ELR (cell line): ENCODE measurements at places on chromosomes 1 and 21.

DNA sequence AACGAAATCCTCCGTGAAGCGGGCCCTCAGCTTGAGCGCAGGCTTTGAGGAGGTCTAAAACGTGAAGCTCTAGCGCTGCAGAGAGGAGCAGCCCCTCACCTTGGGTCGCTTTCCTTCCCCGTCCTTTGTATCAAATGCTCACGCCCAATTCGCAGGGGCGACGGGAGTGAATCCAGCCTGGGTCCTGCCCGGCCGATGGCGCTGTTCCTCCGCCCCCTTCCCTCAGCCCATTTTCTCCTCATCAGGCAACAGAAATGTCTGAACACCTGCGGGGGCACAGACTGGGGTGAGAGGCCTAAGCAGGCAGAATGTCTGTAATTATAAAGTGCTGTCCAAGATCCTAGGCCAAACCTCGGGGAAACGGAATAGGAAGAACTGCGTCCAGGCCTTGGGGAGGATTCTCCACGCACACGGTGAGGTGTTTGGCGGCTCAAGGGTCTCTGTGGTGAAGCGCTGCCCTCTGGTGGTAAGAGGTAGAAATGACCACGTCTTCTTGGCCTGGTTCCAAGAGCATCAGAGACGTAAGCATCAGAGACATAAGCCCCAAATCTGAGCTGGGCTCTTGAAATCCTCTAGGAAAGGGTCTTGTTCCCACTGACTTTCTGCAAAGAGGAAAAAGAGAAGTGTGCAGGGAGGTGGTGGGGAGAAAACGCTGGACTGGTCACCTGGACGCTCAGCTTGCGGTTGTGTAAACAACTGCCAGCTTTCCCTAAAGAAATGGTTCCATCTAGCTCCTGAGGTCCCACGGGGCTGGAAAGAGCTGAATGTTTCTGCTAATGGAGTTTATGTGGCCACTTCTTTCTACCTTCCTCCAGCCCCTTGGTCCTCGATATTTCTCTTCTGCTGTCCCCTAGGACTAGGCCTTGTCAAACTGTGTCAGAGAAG lies 92.1 kb upstream of the CD53 start:
- DNase-seq, result peak; percentile 76

- DNase-seq, result no peak
Observed at GRCh38 chr1:184588701-184589100, 166.0 kb downstream of the EDEM3 start.

- DNase-seq, result no peak
Observed at GRCh38 chr1:89649783-89650182, 16.9 kb downstream of the LRRC8C start.

DNA sequence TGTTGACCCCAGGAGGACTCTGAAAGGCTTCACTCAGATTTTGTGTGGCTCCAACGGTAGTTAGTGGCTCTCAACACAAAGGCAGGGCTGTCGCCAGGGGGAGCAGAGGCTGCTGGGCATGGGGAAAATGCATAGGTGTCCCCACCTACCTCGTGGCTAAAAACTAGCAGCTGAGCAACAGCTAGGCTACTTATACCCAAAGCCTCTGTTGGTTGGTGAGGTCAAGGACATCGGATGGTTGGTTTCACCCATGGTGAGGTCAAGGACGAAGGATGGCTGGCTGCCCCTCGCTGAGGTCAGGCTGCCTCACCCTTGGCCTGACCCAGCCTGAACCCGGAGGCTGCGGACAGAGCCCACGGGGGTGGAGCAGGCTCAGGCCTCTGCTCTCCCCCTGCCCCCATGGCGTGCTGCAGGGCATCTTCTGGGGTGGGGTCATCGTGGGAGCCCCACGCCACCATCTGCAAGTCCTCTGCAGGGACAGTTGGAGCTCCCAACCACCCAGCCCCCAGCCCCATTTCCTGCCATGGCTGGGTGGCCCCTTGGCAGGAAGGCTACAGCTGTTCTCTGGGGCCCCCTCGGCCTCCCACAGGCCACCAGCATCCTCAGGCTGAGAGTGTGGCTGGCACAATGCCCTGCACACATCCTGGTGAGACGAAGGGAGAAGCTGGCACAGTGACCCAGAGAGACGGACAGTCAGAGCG lies 8.5 kb upstream of the GNB1 start:
- no peak for DNase-seq

- peak; percentile 51 for DNase-seq
Observed at GRCh38 chr1:178055779-178056471, 38.0 kb upstream of the RASAL2 start.

DNA sequence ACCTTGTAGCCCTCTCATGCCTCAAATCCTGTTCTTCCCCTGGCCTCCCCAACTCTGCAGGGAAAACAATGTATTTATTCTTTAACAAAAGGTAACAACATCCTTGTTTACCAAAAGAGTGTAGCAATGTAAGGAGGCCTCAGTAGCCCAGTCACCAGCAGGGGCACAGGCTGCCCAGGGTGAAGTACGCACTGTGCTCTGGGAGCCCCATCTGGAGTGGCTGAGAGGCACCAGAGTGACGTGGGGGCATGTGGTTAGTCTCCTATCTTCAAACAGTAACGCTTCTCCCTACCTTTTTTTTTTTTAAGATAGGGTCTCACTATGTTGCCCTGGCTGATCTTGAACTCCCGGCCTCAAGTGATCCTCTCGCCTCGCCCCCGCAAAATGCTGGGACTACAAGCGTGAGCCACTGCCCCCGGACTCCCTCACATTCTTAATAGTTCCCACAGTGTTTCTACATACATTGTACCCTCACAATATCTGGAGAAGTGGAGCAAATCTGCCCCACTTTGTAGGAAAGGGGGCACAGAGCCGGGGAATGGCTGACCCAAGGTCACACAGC lies 51.3 kb upstream of the ECE1 start:
- DNase-seq, result no peak

GRCh38 chr1:162697140-162697895 lies 65.1 kb downstream of the DDR2 start:
- no peak for DNase-seq

- peak; percentile 43 for DNase-seq
Observed at GRCh38 chr1:38608202-38608864, 251.2 kb downstream of the RRAGC start.

DNA sequence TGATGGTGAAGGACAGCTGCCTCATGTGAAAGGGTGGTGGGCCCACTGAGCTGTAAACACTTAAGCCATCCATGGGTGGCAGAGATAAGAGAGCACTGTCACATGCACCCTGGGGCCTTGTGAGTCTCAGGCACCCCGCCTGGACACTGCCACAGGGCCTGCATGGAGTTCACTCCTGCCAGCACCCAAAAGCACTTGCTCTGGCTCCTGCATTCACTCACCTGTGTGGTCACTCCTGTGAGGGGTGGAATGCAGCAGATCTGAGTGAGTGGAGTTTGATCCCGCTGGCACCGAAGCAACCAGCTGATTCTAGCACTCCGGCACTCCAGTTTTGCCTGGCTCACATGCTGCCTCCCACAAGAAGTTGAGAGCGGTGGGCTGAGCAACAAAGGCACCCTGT lies 1142.1 kb upstream of the PRMT6 start:
- DNase-seq, result no peak

DNA sequence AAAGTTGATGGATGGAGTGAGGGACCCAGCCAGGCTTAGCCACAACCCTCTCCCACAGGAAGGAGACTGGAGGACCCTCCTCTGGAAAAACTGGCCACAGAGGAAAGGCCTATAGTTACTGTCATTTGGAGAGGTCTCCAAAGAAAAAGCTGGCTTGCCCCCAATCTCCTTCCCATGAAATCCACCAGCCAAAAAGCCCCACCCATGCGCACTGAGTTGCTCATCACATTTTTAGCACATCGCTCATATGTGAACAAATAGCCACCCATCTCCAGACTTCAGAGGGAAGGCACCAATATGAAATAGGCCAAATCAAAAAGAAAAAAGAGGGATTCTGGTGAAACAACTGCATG lies 36.9 kb upstream of the QSOX1 start:
- peak; percentile 91 for DNase-seq

- DNase-seq, result no peak
Observed at GRCh38 chr1:177441281-177441680, 270.5 kb downstream of the BRINP2 start.

DNA sequence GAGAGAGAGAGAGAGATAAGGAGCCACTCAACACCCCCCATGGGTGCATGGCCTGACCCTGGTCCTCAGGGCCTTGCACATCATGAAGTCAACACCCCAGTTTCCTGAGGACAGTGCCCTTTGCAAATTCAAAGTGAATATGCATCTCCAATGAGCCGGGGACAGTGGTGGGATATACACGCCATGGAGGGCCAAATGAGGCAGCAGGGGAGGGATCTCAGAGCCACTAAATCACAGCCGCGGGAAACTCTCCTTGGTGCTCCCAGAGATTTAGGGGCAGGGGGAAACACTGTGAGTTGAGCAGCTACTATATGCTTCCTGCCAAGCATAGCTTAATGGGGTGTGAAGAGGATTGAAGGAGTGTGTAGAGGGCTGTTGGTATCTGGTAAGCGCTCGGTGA lies 35.5 kb downstream of the MATN1 start:
- DNase-seq, result no peak

GRCh38 chr1:183368213-183369108 lies 49.7 kb downstream of the NMNAT2 start:
- DNase-seq, result peak; percentile 19

DNA sequence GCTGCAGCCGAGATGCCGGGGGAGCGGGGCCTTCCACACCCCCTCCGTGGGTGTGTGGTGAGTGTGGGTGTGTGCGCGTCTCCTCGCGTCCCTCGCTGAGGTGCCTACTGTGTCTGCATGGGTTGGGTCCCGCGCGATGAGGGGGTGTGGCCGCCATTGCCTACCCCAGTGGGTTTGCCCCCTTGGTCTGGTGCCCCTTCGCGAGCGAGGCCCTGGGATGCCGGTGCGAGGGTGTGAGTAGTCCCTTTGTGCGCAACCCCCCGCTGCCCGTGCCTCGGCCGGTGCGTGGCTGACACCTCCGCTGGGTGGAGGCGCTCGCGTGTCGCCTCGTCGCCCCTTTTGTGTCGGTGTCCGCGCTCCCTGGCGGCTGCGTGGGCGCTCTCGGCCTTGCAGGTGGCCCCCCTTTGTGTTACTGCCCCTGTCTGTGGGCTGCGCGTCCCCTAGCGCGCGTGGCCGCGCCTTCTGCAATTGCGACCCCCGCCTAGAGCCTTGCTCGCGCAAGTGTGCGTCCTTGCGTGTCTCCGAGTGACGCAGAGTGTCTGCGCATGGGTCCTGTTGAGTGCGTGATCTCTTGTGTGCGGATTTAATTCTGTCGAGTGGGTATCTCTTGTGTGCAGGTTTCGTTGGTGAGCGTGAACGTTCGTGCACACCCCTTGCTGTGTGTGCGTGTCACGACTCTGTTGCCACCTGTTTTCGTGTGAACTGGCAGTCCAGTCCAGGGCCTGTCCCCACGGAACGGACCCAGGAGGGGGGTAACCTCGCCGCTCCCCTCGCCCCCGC lies 553 bp downstream of the TTC3 start:
- DNase-seq, result peak; percentile 51

- DNase-seq, result no peak
Observed at GRCh38 chr1:35546614-35547013, 10.6 kb downstream of the KIAA0319L start.

DNA sequence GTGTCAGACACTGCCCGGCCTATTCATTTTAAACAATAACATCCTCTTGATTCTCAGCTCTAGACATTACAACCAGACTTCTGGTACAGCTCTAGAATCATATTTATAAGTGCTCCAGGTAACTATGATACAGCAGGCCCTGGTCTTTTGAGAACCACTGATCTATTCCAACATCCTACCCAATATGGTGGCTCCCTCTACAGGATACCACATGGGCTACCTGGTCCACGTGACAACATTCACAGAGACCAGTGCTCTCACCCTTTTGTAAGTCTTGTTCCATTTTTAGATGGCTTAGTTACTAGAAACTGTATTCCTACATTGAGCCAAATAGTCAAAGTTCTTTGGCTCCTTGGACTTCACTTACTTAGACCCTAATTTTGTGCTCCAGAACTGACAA lies 102.9 kb downstream of the PTPN14 start:
- no peak for DNase-seq

DNA sequence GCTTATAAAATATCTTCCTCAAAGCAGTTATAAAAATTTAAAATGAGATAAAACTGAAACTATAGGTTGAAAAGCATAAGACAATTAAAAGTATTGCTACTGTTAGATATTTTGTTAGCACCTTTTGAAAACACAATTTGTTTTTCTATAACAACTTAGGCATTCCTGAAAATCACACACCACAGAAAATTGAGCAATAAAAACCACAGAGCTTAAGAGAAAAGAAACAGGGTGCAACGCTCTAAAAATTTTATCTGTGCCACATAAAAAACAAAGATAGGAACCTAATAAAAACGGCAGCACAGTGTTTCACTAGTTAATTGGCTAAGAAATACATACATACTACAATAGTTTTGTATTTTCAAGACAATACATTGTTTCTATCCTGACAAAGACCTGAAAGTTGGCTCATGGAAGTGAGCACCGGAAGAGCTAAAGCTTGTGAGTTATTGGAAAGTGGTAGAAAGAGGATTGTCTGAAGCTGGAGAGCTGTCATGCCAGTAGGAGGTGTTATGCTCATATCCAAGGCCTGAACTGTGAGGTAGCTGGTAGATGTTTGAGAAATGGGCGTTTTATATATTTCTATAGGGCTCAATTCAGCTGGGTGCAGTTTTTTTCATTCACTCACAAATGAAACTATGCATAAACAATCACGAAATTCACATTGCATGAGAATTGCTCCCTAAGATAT lies 45.8 kb downstream of the RGS7 start:
- peak; percentile 39 for DNase-seq

GRCh38 chr1:48848035-48848434 lies 71.3 kb upstream of the BEND5 start:
- no peak for DNase-seq
